ENCODE measurements at places on chromosomes 7 and 10.

DNA sequence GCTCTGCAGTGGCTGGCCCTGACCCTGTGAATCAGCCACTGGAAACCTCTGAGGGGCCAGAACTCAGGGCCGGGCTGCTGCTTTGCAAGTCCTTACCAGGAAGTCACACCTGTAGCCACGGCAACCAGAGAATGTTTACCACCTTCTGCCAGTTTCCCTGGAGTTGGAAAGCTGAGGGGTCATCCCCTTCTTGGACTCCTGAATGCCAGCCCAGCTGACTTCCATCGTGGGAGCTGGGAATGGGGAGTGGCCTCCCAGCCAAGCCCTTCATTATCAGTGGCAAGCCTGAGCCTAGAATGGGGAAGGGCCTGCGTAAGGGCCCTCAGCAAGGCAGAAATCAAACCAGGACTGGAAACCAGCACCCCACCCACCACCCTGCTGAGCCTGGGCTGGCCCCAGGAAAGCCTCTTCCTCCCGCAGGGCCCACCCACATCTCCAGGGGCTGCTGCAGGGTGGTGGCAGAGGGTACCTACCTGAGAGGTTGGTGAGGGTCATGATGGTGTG, 6.5 kb upstream of the CRHR2 start:
- peak; percentile 4 for DNase-seq

- DNase-seq: no peak
These were observed 224.6 kb upstream of the FERD3L start for GRCh38 chr7:19369806-19370205.

DNA sequence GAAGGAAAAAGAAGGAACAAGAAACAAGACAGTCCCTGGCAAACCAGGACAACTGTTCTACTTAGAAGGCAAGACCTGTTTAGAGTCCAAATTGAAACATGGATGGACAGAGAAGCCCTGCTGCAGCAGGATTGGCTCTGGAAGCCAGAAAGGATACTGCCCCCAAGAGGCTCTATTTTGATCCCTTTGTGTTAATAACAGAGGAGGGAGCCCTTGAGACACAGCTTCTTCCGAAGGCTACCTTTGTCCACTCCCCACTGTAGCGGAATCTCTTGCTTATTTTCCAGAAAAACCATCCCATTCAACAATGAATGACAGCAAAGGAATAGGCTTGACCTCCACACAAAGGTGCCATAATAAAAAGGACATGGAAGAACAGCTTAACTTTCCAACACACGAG, 120.3 kb upstream of the FOXK1 start:
- DNase-seq: no peak

GRCh38 chr7:153858355-153858754, 193.8 kb upstream of the DPP6 start:
- peak; percentile 56 for DNase-seq

DNA sequence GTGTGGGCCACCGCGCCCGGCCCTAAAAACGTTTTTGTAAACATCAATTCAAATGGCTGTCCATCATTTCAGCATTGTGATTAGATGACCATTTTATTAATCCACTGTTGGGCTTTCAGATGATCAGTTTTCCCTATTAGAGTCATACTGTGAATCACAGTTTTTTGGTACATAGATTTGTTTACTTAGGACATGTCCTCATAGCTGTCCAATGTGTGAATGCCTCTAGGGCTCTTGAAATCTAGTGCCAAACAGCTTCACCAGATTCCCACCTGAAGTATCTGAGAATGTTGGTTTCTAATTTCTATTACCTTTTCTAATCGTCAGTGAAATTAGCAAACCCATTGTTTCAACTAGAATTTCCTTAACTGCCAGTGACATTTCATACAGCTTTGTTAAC, 66.8 kb downstream of the UPF2 start:
- no peak for DNase-seq

GRCh38 chr10:66368146-66368545, 557.7 kb upstream of the LRRTM3 start:
- DNase-seq: no peak

GRCh38 chr7:11373546-11374142, 400.0 kb downstream of the PHF14 start:
- DNase-seq: peak; percentile 1

DNA sequence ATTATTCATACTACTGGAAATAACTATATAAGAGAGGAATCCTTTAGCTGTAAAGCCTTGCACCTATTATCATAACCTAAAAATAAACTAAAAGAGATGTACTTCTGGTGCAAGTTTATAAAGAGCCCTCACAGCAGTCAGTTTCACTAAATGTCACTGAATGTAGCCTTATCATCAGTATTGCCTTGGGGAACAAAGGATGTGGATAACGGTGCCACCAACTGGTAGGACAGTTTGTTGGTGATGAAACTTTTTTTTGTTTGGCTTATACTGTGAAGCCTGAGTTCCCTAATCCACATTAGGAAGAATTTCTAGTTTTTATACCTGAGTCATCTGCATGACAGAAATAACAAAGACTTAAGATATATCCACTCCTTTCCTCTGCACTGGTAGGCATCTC, 117.9 kb upstream of the COL1A2 start:
- no peak for DNase-seq

DNA sequence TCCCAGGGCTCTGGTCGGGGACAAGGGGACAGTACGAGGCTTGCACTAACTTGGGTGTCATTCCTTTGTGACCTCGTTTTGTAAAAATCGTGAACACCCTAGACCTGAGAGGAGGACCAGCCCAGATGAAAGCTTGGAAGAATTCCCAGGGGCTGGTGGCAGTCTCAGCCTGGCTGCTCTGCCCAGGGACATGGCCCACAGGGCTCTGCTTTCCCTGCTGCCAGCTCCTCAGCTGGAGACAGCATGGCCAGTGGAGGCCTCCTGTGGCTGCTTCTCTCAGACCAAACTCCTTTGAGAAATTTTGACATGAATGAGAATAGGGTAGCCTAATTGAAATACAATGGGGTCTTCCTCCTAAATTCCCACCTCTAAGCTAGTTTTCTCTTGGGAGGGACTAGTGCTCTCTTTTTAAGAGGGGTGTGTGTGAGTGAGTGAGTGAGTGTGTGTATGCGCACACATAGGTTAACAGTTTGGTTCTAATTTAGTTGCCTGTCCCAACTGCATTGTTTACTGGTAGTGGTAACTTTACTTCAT, 140.3 kb upstream of the EFCAB10 start:
- no peak for DNase-seq

DNA sequence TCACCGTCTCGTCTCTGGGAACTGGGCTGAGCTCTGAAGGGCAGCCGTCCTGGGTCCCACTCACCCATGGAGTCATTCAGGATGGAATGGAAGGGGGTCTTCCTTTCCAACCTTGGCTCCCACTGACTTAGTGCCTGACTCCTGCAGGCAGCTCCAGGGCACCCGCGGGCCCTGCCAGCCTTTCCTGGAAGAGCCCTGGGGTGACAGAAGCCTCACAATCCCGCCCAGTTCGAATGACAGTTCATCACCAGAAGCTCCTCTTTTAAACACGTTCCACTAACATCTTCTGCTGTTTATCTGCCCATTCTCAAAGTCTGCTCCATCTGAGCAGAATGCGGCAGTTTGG, 110.6 kb downstream of the TNS3 start:
- no peak for DNase-seq

- no peak for DNase-seq
These were observed 620.0 kb downstream of the SH2D4B start for GRCh38 chr10:81157681-81158080.

- DNase-seq: no peak
These were observed 5.6 kb upstream of the ZC3HAV1 start for GRCh38 chr7:139115104-139115503.

DNA sequence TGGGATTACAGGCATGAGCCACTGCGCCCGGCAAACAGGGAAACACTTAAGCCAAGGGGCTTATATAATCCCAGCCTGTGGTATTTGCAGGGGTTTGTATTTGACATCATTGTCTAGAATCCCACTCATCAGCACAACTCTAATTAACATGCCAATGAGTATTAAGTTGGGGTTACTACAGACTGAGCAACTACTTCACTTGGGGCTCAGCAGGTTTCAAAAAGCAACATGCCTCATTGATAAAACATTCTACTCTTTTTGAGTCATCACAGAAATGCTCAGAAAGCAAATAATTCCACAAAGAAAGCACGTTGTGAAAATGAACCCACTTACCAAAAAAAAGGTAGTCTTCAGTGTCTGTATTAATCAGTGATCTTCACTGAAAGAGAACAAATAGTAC, 236.9 kb upstream of the CELF2 start:
- DNase-seq: peak; percentile 50

GRCh38 chr7:132666071-132666773, 90.0 kb upstream of the PLXNA4 start:
- DNase-seq: no peak

- DNase-seq: no peak
These were observed 51.0 kb upstream of the OSBPL3 start for GRCh38 chr7:25031007-25031406.

- DNase-seq: no peak
These were observed 106.7 kb downstream of the PTPRE start for GRCh38 chr10:128013626-128014025.

DNA sequence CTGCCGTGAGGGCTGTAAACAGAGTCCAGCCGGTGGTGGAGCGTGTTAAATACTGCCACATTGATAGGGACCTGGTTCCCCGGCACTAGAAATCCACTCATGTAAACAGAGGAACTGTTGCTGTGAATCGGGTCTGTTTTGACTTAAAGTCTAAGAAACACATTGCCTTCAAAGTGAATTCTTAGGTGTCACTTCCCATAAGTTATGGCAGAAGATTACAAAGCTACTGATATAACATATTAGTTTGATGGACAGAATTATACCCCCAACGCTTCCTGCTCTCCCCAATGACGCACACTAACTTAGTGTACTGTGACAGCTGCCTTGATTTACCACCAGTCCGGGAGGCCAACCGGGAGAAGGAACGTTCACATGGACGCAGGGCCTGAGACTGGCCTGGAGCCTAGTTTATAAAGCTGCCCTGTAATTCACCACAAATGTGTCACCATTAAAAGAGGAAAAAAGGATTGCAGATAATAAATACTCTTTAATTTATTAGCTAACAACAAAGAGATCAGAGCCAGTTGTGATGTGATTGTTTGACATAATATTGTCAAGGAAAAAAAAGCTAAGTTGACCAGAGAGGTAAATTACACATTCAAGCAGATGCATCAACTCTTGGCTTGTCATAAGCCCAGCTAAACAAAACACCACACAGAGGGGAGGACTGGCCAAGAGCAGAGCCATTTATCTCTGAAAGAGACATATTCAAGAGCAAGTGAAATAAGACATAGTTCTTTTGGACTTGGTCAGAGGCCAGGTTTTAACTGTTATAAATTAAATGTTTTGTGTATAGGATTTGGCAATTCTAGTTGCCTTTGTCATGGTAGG, 820.6 kb downstream of the LRMDA start:
- DNase-seq: peak; percentile 100

GRCh38 chr10:47374611-47375536, 9.2 kb downstream of the ZNF488 start:
- DNase-seq: peak; percentile 60

GRCh38 chr10:20984662-20985061, 87.6 kb upstream of the NEBL start:
- DNase-seq: no peak

DNA sequence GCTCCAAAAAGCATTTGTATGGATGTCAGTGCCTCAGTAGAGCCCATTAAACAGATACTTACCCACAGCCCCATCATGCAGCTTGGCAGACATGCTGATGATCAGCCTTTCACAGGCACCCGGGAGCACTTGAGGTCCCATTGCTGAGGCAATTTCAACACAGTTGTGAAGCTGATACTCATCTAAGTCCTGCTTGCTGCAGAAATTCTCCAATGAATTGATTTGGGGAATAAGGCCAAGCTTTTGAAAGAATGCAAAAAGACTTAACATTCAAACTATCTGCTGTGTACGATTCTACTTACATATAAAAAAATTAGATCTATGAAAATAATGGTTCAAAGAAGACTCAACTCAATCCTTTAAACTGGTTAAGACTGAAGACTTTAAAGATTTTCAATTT, 60.5 kb downstream of the LAMB4 start:
- DNase-seq: no peak

DNA sequence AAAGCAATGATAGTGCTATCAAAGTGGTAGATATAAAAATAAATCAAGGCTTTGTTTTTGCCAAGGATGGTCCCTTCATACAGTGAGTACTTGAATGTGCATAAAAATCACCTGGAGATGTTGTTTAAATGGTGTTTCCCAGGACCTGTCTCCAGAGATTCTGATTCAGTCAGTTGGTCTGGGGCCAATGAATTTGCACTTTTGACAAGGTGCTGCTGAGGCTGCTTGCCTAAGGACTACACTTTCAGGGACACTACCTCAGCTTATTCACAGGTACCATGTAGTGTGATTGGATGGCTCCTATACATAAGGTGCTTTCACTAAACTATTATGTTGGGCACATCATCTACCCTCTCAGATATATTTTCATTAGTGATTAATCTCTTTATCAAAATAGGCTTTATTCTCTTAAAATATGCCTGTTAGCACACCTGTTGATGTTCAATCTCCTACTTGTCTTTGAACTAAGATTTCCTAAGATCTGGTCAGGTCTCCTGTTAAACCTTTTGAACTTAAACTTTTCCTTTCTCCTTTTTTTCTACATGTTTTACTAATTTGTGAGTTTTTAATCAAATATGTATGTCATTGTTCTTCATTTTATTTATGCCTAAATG, 24.3 kb downstream of the CAPZA2 start:
- no peak for DNase-seq

GRCh38 chr10:70477661-70478162, 855 bp upstream of the PALD1 start:
- DNase-seq: peak; percentile 8

DNA sequence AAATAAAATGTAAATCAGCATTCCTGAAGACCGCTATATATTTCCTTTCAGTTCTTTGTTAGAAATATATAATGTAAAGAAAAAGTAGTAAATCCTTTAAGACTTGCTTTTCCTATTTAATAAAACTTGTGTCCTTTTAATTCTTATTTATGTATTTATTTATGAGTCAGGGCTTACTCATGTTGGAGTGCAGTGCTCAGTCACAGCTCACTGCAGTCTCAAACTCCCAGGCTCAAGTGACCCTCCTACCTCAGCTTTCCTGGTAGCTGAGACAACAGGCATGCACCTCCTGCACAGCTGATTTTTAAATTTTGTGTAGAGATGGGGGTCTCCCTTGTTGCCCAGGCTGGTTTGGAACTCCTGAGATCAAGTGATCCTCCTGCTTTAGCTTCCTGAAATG, 724.5 kb downstream of the ANKRD7 start:
- DNase-seq: no peak

- no peak for DNase-seq
These were observed 12.0 kb upstream of the LIPA start for GRCh38 chr10:89263531-89263930.

- DNase-seq: peak; percentile 89
These were observed 303.1 kb upstream of the NPSR1 start for GRCh38 chr7:34354899-34355298.

GRCh38 chr7:123770378-123770777, 21.6 kb upstream of the WASL start:
- DNase-seq: peak; percentile 43

GRCh38 chr7:111883241-111883640, 320.9 kb upstream of the IMMP2L start:
- DNase-seq: no peak

DNA sequence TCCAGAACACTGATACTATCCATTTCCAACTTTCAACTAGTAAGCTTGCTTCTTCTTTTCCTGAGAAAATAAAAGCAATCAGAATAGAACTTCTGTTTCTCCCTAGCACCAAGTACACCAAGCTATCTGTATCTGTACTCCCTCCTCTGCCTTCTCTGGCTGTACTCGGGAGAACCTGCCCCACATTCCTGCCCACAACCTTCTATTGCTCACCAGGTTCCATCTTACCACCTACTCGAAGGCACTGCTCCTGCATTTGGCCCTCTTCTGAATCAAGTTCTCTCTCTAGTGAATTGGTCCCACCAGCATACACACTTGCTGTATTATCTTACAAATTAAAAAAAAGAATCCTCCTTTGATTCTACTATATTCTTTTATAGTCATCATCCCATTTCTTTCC, 169.6 kb upstream of the PTN start:
- DNase-seq: no peak
